A673 (cell line): ENCODE measurements at places on chromosomes 5 and 9. TPM values are rescaled to one million over a fixed set of nuclear protein-coding genes. Genes with fewer than 3 reads are reported as not detected.

GRCh38 chr5:67063055-67063454, 133.5 kb downstream of the CD180 start:
- no peak for DNase-seq

- no peak for DNase-seq
Observed at GRCh38 chr5:142171270-142171669, 62.7 kb downstream of the NDFIP1 start.

- DNase-seq: no peak
Observed at GRCh38 chr5:181127907-181128626, 2.9 kb downstream of the OR2V1 start.

- no peak for DNase-seq
Observed at GRCh38 chr5:53508125-53508524, 27.7 kb downstream of the FST start.

- no peak for DNase-seq
Observed at GRCh38 chr9:72751541-72751940, 201.3 kb downstream of the ALDH1A1 start.

DNA sequence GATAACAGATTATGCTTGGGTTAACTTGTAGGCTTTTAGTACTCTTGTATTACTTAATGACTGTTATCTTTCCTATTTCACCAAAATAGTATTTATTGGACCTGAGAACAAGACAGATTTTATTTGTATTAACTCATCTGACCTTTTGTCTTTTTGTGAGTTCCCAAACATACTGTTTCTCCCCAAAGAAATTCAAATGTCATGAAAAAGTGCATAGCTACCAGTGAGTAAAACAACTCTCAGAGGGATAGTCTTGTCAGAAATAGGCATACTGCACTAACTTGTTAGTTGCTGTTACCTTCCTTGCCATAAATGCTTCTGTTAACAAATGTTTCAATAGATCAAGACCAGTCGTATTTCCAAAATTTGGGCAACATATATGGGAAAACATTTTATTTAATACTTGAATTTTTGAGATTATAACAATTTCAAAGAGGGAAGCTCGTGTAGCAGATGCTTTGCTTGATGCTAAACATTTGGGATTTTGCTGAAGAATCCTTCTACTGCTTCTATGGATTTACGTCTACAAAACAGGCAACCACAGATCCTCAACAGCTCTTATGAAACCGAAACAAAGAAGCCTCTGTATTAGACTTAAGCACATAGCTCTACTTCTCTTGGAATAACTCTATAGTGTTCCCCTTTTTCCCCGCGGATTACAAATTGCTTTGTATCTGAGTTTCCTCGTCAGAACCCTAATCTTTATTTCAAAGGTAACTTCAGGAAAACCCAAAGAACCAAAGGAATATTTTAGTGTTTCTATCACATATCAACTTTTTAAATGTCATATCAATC, 248.8 kb downstream of the MCTP1 start:
- no peak for DNase-seq

GRCh38 chr5:119063579-119064379, 7.1 kb upstream of the DMXL1 start:
- DNase-seq: peak; percentile 15

DNA sequence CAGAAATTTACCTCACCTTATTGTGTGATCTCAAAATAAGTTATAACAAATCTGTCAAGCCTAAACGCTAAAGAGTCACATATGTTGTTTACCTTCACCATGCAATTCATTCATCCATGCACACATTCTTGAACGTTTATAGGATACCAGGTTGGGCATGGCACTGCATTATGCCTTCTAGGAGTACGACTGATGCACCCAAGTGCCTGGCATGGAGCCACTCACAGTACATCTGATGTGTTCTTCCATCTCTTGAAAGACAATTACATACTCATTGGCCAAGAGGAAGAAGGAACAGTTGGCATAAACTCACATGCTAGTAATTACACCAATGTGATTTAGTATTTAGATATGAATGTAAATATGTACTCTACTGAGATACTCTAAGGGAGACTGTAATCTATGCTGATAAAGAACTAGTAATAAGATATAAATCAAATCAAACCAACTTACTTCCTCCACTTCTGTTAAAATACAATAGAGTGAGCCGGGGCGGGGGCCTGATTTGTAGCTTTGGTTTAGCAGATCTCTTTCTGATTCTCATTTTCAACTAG, 90.7 kb downstream of the LPAR1 start:
- no peak for DNase-seq

DNA sequence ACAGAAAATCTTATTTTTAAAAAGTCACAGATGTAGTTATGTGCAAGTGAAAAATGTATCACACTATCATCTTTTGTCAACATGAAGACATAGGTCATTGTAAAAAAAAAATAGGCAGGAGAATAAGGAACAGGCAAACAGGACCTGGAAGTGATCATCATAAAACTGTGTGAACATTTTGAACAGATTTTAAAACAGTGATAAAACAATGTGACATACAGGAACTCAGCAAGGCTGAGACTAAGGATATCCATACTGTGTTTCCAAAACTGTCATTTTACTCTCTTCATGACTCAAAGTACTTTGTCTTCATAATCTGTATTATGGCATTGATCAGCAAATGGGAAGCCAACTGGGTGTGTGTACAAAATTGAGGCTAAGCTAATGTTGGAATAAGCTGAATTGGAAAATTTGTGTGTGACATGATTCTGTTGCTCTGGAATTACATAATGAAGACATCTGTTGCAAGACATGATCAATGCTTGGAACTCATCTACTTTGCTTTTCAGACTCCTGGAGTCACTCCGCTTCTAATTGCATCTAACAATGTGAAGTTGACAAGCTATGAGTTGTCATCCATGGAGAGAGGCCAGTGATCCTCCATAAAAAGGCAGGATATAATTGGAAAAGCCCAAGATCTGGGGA, 978.7 kb upstream of the NUDT12 start:
- no peak for DNase-seq

GRCh38 chr9:79764374-79764773, 192.6 kb downstream of the TLE4 start:
- DNase-seq: peak; percentile 1

- no peak for DNase-seq
Observed at GRCh38 chr9:4620057-4620765, 41.9 kb upstream of the PLPP6 start.

- DNase-seq: no peak
Observed at GRCh38 chr5:129362456-129362855, 97.6 kb upstream of the ADAMTS19 start.

ACSL6 gene
- total RNA-seq: not detected in 2 replicates

HOMER1 gene
- total RNA-seq: 34.0 and 37.0 TPM in 2 replicates

SLC6A3 gene
- not detected in 2 replicates for total RNA-seq

HMCN2 gene
- 0.22 and 0.28 TPM in 2 replicates for total RNA-seq

BHMT2 gene
- total RNA-seq: 0.19 and 0.50 TPM in 2 replicates

C5orf52 gene
- total RNA-seq: not detected in 2 replicates

SV2C gene
- total RNA-seq: 3.1 and 4.1 TPM in 2 replicates

MED7 gene
- 8.7 and 9.4 TPM in 2 replicates for total RNA-seq

SLU7 gene
- total RNA-seq: 37.4 and 43.1 TPM in 2 replicates

ADGRD2 gene
- total RNA-seq: not detected in 2 replicates

GBGT1 gene
- total RNA-seq: 1.8 and 2.6 TPM in 2 replicates

LCN15 gene
- not detected in 2 replicates for total RNA-seq

NME5 gene
- total RNA-seq: 0.72 TPM in 1 of 2 replicates, not detected in the other
